ENCODE measurements at places on chromosomes 16 and 17. TPM values are rescaled to one million over a fixed set of nuclear protein-coding genes. Genes with fewer than 3 reads are reported as not detected.

GRCh38 chr17:50487213-50488096 is 8.8 kb downstream of the RSAD1 start:
- DNase-seq, result no peak

Gene NECAB2
- not detected for total RNA-seq

DNA sequence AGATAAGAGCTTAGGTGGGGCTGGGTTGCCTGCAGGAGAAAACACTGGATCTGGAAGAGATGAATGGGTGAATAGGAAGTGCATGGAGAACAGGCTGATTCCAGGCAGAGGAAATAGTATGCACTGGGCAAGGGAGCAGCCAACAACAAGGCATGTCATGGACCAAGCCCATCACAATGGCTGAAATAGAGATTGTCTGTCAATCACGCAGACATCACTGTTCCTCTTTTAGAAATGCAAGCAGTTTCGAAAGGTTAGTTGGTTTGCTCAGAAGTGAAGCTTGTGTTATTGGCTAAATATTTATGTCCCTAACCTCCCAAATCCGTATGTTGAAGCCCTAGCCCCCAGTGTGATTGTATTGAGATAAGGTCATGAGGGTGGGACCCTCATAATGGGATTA is 621.7 kb upstream of the CDH11 start:
- DNase-seq, result no peak

Gene GJD3
- total RNA-seq, result not detected

- no peak for DNase-seq
Observed at GRCh38 chr17:37797206-37797605, 52.3 kb upstream of the HNF1B start.

Gene NOTUM
- total RNA-seq, result 0.53 TPM

Measured in myocyte (in vitro differentiated cells).